SJCRH30 (cell line): ENCODE measurements at places on chromosomes 16 and 17. TPM values are rescaled to one million over a fixed set of nuclear protein-coding genes. Genes with fewer than 3 reads are reported as not detected.

GRCh38 chr17:61422116-61422799 lies 22.6 kb downstream of the TBX2 start:
- no peak for DNase-seq

GRCh38 chr16:27254262-27254811 lies 14.2 kb downstream of the NSMCE1 start:
- no peak for DNase-seq

Gene HSD11B2
- 0.61 and 1.1 TPM in 2 replicates for total RNA-seq

Gene DGKE
- 10.4 and 12.2 TPM in 2 replicates for total RNA-seq

DNA sequence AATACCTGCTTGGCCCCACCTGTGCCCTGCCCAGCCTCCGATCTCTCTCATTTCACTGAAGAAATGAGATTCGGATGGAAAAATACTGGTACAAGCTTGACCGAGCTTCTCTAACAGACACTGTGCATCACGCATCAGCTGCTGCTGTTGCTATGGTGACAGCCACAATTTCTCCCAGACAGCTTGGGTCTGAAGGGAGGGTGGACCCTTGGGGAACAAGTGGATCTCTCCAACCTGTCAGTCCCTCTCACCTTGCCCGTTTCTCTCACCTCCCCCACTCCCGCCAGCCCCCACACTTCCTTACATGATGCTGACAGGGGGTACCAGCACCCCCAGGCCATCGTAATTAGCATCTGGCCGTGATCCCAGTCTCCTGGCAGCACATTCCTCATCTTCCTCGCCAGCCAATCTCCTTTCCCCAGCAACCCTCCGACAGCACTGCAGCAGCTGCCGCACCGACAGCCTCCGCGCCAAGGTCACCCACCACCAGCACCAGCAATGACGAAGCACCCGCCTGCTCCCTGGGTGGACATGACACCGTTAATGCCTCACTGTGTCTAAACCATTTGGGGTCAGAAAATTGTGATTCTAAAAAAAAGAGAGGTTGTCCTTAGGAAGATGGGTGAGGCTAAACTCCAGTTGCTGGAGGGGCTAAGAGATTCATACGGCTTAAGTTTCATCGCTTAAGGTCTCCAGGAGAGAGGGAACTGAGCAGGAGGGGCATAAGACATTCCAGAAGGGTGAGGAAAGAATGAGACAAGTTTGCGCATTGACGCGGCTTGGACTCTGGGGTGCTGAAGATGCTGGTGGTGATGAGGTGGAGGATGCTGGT lies 58.6 kb upstream of the TNRC6A start:
- DNase-seq = peak; percentile 76

GRCh38 chr17:12421646-12422306 lies 243.9 kb upstream of the MYOCD start:
- DNase-seq = no peak

DNA sequence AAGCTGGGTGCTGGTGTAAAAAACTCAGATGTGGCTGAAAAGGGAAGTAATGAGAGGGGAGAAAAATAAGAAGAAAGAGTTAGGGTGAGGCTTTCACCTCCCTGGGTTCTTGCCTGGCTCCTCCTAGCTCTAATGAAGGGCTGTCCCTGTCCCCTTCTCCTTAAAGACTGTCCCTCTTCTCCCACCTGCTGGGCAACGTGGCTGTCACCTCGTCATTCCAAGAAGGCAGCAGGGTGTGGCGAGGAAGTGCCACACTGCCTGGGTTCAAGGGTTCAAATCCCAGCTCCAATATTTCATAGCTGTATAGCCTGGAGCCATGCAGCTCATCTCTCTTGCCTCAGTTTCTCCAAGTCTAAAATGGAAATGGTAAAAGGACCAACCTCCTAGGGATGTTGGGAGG lies 122.5 kb upstream of the CACNG5 start:
- no peak for DNase-seq
